ENCODE measurements at places on chromosomes 2 and 18. TPM values are rescaled to one million over a fixed set of nuclear protein-coding genes. Genes with fewer than 3 reads are reported as not detected.
A peak's percentile ranks its signal among the peaks of the same experiment; 100 is the strongest.

The SP140 gene
- total RNA-seq, result not detected

The UPP2 gene
- total RNA-seq, result not detected

The GPR45 gene
- total RNA-seq, result not detected

The ATP8B1 gene
- 1.4 TPM for total RNA-seq

The GKN2 gene
- total RNA-seq, result not detected

The HOXD13 gene
- 0.07 TPM for total RNA-seq

The ACMSD gene
- not detected for total RNA-seq

The RGPD4 gene
- total RNA-seq, result not detected

The LYPD6 gene
- total RNA-seq, result 3.0 TPM

The STAM2 gene
- 7.8 TPM for total RNA-seq

DNA sequence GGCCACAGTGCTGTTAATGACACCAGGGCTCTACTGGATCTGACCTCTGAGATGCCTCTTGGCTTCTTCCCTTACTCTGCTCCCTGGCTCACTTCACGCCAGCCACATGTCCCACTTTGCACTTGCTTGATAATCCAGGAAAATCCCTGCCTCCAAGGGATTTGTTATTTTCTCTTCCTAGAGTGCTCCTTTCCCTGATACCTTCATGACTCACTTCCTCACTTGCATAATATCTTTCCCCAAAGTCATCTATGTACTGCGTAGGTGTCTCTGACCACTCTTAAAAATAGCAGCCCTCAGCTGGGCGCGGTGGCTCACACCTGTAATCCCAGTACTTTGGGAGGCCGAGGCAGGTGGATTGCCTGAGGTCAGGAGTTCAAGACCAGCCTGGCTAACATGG is 572.3 kb downstream of the PLCL1 start:
- no peak for DNase-seq

DNA sequence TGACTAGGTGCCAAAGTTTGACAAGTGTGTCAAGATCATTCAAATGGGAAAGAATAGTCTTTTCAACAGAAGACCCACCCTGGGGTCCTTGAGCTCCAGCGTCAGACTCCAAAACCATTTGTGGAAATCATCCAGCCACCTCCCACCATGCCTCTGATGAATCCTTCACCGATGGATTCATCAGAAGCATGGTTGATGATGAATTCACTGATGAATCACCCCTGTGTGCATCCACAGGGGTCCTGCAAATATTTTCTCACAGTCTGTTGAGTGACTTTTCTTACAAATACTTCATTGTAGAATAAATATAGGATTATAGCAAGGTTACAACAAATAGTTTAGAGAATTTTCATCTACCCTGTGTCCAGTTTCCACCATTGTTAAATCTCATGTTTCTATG is 4.3 kb downstream of the UGT1A9 start:
- no peak for DNase-seq

GRCh38 chr18:74597034-74597661 is 522 bp upstream of the ZNF407 start:
- peak; percentile 72 for DNase-seq

DNA sequence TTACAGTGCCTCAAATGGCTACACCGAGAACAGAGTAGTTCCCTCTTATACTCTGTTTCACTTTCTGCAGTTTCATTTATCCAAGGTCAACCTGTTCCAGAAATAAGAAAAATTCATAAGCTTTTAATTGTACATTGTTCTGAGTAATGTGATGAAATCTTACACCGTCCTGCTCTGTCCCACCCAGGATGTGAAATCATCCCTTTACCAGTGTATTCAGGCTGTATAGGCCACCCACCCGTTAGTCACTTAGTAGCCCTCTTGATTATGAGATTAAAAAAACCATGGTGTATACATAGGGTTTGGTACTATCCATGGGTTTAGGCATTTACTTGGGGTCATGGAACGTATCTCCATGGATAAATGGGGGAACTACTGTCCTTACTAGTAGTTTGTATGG is 29.8 kb downstream of the STARD6 start:
- no peak for DNase-seq

DNA sequence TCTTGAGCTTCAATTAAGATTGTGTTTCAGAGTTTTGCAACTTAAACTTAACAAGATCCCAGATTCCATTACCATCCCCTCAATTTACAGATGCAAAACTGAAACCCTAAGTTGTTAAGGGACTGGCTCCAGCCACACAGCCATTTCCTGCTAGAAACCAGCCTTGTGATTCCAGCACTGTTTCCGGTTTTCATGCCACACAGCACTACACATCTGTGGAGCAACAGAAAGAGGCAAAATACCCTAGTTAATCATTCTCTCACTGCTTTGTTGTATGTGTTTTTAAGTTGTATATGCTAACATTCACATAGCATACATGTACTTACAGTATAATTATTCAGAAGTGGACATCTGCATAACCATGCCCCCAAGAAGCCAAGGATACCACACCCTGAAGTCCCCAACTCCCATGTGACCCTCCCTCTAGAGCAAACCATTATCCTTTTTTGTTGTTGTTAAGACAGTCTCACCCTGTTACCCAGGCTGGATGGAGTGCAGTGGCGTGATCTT is 87.4 kb downstream of the MYO5B start:
- no peak for DNase-seq

DNA sequence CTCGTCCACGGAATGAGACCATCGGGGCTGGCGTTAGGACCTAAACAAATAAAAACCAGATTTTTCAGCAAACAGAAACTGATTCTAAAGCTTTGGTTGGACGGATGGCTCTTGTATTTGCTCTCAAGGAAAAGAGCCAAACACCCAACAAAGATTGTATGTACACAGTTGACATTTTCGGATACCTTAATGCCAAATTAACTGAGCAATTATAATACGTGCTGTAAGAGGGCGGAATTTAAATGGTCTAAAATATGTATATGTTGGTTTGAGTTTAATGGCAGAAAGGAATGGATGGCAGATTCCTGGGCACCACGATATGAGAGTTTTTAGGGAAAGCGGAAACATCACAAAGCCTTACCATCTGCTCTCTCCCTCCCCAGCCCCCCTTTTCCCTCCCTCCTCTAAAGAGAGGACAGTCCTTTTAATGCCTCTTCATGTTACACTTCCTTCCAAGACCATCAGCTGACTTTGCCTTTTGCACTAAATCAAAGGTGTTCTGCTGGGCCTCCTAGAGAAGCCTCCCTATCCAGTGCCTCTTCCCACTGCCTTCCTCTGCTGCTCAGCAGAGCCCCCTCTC is 33.3 kb downstream of the STAT1 start:
- no peak for DNase-seq

GRCh38 chr2:25362434-25363145 is 20.9 kb upstream of the DNMT3A start:
- DNase-seq, result no peak

DNA sequence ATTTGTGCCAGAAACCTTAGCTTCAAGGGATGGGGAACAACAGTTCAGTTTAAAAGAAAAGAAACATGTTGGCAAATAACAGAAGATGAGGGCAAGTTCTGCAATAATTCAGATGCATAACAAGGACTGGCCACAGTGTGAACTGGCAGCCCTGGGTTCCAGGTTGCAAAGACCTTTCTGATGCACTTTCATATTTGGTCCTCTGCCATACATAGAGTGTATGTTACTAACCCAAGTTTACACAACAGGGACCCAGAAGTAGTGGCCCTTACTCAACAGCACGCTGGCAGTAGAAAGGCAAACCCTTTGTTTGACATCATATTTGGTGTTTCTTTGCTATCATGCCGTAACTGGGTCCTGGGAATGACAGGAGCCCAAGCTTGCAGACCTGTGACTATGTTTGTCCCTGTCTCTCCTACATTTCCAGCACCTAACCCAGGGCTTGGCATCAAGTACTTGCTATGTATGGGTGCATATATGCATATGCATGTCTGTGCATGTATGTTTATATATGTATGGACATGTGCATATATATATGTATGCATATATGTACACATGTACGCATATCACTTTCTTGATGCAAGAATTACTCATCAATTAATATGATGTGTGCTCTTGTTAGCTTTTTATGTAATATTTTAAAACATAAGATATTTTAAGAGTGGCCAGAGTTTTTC is 94.3 kb downstream of the MBP start:
- DNase-seq, result no peak

DNA sequence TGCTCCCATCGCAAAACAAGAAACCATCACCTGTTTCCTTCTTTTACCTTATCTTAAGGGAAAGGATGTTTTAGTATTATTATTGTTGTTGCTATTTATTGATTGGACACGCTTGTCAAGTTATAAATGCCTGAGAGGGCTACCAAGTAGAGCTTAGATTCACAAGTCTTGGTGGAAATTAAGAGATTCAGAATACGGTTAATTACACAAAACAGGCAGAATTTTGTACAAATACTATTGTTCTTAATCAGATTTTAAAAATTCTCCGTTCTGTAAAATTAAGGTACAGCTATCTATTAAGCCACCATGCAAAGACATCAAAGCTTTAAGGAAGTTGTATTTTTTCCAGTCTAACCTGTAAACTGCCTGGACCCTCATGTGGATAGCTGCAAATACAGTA is 1.1 kb upstream of the ZNF521 start:
- no peak for DNase-seq

GRCh38 chr2:73961274-73961673 is 23.4 kb upstream of the TET3 start:
- DNase-seq, result no peak

- DNase-seq, result no peak
Measured at GRCh38 chr2:150020937-150021673, 433.5 kb upstream of the MMADHC start.

DNA sequence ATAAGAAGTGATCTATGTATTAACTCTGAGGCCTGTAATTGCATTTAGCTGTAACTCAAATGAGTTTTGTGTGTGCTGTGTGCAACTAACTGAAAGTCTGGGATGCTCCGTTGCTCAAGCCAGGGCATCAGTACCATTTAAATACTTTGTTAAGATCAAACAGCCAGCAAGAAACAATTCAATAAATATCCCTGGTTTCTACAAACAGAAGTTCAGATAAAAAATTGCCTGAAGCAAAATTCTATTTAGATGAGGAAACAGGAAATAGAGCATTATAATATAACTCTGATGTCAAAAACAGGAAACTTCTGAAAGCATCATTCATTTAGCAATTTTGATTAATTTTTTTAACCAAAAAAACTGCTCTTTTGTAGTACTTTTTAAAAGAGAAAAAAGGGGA is 18.9 kb upstream of the SLC38A11 start:
- DNase-seq, result no peak

DNA sequence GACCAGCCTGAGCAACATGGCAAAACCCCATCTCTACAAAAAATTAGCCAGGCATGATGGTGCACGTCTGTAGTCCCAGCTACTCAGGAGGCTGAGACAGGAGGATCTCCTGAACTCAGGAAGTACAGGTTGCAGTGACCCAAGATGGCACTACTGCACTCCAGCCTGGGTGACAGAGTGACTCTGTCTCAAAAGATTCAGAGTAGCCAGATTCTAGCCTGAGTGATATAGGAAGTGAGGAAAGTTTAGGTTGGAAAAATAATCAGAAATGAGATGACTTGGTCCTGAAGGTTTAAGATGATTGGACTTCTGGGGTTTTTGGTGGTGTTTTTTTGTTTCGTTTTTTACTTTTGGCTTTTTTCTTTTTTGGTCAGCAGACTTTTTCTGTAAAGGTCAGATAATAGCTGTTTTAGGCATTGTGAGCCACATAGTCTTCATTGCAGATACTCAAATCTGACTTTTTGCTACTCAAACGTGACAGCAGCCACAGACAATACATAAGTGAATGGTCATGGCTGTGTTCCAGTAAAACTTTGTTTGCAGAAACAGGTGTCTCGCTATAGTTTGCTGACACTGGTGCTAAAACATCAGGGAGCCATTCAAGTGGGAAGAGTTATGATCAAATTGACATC is 104.1 kb upstream of the UBXN4 start:
- DNase-seq, result no peak

DNA sequence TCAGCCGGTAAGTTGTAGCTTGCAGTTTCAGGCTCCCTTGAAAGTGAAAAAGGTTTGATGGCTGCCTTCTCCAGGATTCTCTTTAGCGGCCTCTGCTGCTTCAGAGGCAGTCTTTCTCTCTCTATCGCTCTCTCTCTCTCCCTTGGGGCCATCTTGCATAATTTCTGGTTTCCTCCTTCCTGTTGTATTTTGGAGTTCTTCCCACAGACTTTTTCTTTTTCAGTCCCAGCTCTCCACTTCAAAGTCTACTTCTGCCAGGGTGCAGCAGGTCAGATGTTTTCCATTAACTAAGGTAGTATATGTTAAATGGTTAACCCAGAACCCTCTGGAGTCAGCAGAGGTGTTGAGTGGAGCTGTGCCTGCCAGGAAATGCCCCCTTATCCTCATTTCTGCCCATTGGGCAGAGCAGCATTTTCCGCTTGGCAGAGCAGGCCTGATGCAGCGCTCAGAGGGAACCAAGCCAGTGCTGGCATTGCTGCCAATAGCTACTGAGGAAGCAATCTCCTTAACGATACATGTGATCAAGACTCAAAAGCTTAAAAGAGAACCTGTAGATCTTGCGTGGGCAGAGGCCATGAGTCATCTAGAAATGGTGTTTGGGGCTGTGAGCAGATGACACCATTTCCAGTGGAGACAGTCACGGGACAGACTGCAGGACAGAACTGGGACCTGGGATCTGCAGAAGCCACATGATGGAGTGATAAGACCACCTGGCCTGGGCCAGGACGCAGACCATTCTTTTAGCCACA is 20.8 kb downstream of the DBI start:
- DNase-seq, result no peak

- DNase-seq, result no peak
Measured at GRCh38 chr2:110146183-110146944, 30.7 kb upstream of the MALL start.

DNA sequence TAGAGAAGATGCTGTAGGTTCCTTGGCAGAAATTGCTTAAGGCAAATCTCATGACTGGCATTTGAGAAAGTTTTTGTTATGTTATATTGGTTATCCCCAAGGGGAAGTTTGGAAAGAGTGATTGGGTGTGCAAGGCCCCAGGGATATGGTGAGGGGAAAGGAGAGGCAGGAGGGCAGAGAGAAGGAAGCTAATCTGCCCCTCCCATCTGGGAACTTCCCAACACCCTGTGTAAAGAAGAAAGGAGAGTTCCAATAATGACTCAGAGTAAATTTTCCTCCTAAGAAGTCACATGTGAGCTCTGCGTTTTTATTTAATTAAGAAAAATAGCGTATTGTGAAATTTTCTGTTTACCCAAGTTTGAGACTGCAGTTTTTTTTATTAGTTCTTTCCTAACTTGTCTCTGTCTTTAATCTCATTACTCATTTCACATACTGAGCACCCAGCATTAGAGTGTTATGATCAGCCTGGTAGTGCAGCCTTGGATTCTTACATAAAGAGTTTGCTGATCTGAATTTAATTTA is 3.1 kb upstream of the KYNU start:
- no peak for DNase-seq

GRCh38 chr18:58865033-58865590 is 435 bp downstream of the ZNF532 start:
- DNase-seq, result no peak
